ENCODE measurements at places on chromosomes 4 and X.

GRCh38 chr4:133812954-133813353 lies 388.6 kb downstream of the PABPC4L start:
- DNase-seq = no peak

DNA sequence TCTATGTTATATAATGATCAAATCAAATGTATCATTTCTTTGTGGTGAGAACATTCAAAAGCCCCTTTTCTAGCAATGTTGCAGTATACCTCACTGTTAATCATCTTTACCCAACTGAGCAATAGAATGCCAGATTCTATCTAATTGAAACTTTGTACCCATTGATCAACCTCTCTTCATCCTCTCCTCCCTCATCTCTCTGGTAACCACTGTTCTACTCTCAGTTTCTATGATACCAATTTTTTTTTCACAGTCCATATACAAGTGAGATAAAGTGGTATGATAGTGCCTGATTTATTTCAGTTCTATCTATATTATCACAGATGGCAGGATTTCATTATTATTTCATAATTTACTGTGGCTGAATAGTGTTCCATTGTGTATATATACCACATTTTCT lies 209.8 kb downstream of the SPCS3 start:
- no peak for DNase-seq

GRCh38 chr4:141352909-141353525 lies 132.3 kb downstream of the ZNF330 start:
- no peak for DNase-seq

DNA sequence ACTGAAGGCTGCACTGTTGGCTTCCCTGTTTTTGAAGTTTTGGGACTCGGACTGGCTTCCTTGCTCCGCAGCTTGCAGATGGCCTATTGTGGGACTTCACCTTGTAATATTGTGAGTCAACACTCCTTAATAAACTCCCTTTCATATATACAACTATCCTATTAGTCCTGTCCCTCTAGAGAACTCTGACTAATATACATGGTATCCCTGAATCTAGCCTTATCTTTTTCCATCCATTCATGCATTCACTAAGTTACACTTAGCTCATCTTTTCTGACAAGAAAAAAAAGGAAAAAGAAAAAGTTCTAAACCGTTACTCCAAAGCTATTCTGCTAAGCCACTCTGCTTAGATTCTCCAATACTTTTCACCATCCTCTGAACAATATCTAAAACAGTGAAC lies 1260.2 kb upstream of the PCDH7 start:
- no peak for DNase-seq

- DNase-seq = no peak
These were observed 186.0 kb upstream of the FRMPD4 start for GRCh38 chrX:11952176-11952720.

DNA sequence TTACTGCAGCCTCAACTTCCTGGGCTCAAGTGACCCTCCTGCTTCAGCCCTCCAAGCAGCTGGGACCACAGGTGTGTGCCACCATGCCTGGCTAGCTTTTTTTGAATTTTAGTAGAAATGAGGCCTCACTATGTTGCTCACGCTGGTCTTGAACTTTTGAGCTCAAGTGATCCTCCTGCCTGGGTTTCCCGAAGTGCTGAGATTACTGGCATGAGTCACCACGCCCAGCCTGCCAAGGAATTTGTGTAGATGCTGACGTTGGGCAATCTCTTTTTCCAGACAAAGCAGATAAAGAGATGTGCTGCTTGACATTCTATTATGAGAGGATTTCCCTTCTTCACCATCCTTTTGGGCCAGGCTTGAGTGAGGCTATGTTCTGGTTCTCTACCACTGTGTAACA lies 254.5 kb upstream of the RPS6KA3 start:
- no peak for DNase-seq

DNA sequence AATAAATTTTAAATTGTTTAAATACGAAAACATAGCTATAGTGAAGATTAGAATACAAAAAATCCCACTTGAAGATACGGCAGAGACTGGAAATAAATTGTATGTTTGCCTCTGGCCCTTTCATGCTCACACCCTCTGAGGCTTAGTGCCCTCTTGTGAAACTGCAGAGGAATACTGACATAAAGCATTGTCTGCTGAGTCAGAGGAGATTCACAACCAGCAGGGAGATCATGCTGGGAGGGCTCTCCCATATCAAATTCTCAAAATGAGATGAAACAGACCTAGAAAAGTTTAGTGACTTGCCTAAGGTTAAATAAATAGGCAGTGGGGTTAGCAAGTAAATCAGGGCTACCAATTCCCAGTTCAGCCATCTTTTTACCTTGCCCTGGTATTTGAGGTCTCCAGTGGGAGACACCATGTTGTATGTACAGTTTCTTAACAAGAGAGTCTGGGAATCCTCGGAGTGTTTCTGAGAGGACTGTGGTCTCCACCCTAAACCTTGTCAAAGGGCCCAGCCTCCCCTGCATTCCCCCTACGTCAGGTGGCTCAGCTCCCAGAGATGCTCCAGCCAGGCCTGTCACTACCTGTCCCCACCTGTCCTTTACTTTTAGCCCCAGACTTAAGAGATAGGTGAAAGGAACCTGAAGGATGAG lies 581.4 kb upstream of the DIPK2B start:
- no peak for DNase-seq

GRCh38 chrX:12307961-12308360 lies 169.7 kb downstream of the FRMPD4 start:
- no peak for DNase-seq

GRCh38 chrX:103585411-103586313 lies at the start of gene TCEAL4:
Gene TCEAL4, plus strand, starts transcription at chrX:103585515. Its CDS starts 1,161 bp downstream, at chrX:103586676.
- DNase-seq = no peak

GRCh38 chr4:147831551-147832171 lies 99.8 kb downstream of the ARHGAP10 start:
- DNase-seq = no peak

GRCh38 chr4:48557478-48557877 lies 67.4 kb downstream of the ZAR1 start:
- no peak for DNase-seq

DNA sequence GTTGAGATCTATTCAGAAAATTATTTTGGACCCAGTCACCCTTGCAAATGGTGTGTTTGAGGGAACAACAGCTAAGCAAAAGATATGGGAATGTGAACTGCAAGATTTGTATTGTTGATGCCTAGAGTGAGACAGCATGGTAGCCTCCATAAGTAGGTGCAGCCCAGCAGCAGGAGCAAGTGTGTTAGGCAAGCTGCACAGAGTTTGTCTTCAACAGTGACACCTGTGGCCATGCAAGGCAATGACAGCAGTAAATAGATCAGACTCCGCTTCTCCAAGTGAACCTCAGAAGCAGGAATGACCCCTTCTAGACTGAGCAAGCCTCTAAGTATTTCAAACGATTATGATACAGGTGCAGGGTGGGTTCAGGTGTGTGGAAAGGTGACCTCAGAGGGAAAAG lies 133.4 kb upstream of the MSX1 start:
- DNase-seq = no peak

DNA sequence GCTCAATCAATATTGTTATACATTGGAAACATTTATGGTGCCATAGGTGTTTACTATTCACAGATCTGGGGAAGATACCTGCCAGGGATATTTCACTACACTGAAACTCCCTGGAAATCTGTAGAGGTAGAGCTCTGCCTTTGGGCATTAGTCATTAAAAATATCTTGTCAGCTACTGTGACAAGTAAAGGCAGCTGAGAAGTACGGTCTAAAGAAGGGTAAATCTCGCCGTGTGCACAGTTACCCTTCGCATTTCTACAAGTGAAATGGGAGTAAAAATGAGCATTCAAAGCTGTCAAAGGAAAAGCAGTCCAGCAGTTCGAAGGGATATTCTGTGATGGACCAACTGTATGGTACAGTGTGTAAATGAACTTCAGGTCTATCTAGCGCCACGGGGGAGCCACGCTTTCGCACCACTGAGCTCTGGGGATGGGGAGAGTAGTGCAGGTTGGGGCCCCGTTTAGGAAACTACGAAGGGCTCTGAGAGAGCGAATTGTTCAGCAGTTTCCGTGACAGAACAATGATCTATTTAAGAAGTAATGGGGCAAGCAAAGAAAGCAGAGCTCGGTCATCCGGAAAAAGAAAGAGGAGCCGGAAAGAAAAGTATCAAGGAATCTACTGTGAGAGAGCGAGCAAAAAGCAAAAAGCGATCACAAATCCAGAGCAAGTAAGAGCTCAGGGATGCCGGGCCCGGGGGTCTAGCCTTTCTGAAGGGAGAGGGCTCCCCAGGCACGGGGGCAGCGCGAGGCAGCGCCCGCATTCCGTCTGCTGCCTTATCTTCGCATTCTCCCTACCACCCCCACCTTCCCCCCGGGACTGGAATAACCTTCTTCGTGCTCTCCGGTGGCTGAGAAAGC lies 646 bp downstream of the TIGD4 start:
- peak; percentile 3 for DNase-seq

DNA sequence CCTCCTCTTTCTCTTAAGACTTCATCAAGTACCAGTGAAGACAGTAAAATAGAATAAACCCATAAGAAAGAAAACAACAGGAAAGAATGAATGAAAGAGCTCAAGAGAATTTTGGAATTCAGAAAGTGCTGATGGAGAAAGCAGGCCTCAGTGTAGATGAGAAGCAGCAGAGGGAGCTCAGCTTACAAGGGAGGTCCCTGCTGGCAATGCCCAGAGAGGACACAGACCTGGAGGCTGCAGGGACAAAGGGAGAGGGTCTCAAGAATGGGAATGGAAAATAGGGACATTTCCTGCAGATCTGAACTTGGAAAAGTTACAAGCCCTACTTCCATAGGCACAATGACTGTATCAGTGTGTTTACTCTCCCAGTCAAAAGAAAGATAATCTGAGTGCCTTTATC lies 64.5 kb upstream of the MAGEA10 start:
- DNase-seq = no peak

All from activated CD8-positive, alpha-beta memory T cell treated with anti-CD3 and anti-CD28 coated beads for 1 hour (primary cell).